ENCODE measurements at places on chromosomes 5 and 9.

- no peak for DNase-seq
Measured at GRCh38 chr5:116681334-116682013, 106.9 kb upstream of the SEMA6A start.

DNA sequence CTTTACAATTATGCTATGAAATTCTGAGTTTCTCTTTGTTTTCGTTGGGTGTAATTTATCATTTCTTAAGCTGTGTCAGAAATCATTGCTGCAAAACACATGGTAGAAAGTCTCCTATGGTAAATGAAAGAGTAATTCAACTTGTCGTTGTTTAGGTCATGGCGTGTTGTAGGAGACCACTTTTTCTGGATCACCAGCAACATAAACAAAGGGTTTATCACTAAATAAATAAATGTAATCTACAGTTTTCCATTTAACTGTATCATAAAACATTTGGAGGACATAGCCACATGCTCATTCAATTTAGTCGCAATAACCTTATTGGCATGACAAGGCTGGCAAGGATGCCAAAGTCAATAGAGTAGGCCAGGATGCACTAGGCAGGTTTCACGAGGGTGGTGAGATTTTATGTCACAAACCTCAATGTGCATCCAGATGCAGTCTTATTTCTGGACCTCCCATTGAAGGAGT lies 154.4 kb upstream of the ERCC6L2 start:
- DNase-seq = no peak

DNA sequence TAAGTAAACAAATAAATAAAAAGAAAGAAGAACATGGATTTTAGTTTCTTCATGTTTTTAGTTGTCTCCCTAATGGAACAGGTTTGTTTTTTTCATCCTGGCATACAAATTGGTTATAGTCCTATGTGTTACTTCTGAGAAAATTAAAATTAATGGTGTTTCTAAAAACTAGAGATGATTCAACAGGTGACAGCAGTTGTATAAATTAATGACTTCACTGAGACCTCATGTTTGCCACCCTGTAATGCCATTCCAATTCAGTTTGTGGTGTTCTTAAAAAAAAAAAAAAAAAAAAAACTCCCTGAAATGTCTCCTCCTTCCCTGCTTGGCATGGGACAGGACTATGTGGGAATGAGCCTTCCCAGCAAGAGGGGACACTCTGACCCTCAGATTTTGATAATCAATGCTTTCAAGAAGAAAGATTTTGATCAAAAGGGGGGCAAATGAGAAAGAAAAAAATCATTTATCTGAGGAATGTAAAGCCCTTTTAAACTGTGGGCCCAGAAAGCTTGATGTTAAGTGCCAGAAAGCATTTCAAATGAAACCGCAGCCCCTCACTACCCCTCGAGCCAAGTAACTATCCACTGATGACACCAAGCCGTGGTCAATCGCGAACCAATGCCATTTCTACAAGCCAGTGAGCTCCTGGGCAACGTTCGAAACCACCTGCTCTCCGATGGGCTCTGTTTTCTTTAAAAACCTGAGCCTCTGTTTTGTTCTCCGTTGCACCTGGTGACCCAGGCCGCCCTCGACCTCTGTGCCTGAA lies 941 bp downstream of the EXD3 start:
- DNase-seq = no peak

DNA sequence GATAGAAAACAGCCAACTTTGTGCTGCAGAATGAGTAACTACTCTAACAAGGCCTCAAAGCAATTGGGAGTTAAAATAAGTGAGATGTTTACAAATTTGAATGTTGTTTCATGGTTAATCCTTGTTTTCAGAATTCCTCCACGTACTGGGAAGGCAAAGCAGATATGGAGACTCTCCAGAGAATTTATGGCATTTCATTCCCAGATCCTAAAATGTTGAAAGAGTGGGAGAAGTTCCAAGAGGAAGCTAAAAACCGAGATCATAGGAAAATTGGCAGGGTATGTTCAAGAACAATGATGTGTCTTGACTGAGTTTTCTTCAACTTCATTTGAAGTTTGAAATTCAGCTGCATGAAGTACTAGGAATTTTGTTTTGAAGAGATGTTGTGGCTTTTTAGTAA lies 16.4 kb downstream of the TARS1 start:
- no peak for DNase-seq
